ENCODE measurements at places on chromosomes 7 and 10.

GRCh38 chr10:66654861-66655260 is 271.0 kb upstream of the LRRTM3 start:
- no peak for DNase-seq

- no peak for DNase-seq
Measured at GRCh38 chr10:72080042-72080975, 8.0 kb downstream of the SPOCK2 start.

GRCh38 chr7:26688936-26689506 is 175.4 kb downstream of the SKAP2 start:
- DNase-seq: no peak

- DNase-seq: no peak
Measured at GRCh38 chr7:28293527-28293835, 112.9 kb upstream of the JAZF1 start.

- DNase-seq: no peak
Measured at GRCh38 chr10:126843299-126843934, 61.8 kb upstream of the DOCK1 start.

GRCh38 chr7:98085674-98086073 is 21.0 kb upstream of the LMTK2 start:
- DNase-seq: no peak

DNA sequence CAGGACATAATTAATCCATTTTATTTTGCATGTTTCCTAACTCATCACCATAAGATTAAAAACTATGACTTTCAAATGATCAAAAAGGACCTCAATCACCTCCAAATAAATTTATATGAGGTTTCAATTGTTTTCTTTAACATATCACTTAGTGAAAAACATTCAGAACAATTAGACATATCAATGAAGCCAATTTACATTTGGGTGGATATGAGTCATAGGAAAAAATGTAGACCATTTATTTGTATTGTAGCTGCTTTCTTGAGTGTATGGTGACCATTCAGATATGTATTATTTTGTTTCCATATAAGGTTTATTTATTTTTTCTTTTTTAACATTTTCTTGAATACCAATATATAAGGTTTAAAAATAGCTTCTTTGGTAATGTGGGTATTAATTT is 13.3 kb upstream of the EXOC6 start:
- DNase-seq: no peak

- DNase-seq: no peak
Measured at GRCh38 chr10:93746844-93747284, 10.9 kb upstream of the LGI1 start.

- DNase-seq: no peak
Measured at GRCh38 chr7:45567713-45568112, 6.5 kb upstream of the ADCY1 start.

GRCh38 chr7:117975476-117975875 is 102.2 kb upstream of the CTTNBP2 start:
- no peak for DNase-seq

- no peak for DNase-seq
Measured at GRCh38 chr7:5437348-5437892, 13.8 kb upstream of the TNRC18 start.

DNA sequence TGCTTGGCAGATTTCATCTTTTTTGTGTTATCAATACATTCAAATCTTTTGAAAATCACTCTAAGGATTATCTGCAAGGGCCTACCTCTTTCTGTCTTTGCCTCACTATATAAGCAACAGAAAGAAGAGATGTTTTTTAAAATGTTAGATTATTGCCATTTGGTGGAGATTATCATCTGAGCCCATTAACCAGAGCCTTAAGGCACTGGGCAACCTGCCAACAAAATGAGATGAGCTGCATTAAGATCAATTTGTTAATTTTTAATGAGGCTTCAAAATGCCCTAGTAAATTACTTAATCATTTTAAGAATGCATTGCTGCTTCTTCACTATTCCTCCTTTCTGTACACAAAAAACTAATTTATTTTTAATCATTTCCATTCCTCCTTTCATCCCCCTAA is 314.1 kb downstream of the SNX13 start:
- no peak for DNase-seq

- DNase-seq: no peak
Measured at GRCh38 chr10:44387853-44388251, 3.0 kb upstream of the CXCL12 start.

DNA sequence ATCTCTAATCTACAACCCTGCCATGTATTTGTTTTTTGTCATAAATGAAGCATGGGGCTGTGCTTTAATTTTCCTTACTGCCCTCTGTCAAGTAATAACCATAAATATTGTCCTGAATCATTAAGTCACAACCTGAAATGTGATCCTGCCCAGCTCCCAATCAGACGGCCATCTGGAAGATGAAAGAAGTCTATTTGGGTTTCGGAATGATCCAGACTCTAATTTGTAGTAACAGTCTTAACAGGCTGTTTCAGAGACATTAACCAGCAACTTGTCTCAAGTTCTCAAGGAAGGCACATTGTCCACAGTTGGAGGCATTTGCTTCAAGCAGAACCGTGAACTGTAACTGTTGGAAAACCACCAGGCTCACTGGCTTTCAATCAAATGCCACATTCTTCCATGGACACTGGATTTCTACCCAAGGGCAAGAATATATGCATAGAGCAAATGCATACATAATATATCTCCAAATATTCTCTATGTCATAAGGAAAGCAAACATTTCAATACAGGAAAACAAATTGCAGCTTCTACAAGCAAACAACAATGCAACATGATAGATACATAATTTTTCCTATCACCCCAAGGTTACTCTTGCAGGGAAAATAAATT is 405.2 kb upstream of the NPVF start:
- no peak for DNase-seq

GRCh38 chr10:60290558-60290957 is 99.1 kb downstream of the ANK3 start:
- no peak for DNase-seq

DNA sequence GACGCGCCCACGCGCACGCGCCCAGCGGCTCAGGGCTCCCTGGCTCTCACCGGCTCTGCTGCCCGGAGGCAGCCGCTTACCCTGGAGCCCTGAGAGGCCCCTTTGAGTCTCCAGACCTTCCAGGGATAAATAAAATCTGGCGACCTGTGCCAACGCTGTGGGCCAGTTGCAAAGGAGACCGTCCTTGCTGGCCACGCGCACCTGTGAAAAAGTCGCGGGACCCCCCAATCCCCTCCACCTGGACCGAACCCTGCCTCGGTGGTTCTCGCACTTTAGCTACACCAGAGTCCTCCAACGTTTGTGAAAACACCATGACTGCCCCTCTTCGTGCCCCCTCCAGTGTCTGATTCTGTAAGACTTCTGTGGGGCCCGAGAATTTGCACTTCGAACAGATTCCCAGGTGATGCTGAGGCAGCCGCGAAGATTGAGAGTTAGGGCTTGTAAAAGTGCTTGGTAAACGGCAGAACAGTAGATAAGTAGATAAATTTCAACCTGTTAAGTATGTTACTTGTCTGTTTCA is 102.4 kb upstream of the SVIL start:
- no peak for DNase-seq

GRCh38 chr10:119274519-119275045 is 67.2 kb downstream of the GRK5 start:
- no peak for DNase-seq

- DNase-seq: no peak
Measured at GRCh38 chr10:34097682-34098081, 717.4 kb downstream of the PARD3 start.

DNA sequence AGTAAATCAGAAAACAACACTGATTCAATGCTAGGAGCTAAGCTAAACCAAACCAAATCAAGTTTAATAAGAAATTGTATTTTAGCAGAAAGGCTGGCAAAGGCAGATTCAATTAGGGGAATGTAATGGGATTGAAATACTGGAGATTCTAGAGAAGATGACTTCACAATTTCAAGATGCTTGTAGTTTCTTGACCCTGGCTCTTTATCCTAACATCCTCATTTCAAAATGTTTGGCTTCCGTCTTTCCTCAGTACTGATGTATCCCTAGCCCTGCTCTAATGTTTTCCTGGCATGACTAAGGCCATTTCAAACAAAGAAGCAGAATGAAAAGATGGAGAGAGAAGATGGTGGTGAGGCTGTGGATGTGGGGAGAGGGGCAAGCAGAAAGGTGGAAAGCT is 2.7 kb upstream of the JCAD start:
- DNase-seq: no peak

DNA sequence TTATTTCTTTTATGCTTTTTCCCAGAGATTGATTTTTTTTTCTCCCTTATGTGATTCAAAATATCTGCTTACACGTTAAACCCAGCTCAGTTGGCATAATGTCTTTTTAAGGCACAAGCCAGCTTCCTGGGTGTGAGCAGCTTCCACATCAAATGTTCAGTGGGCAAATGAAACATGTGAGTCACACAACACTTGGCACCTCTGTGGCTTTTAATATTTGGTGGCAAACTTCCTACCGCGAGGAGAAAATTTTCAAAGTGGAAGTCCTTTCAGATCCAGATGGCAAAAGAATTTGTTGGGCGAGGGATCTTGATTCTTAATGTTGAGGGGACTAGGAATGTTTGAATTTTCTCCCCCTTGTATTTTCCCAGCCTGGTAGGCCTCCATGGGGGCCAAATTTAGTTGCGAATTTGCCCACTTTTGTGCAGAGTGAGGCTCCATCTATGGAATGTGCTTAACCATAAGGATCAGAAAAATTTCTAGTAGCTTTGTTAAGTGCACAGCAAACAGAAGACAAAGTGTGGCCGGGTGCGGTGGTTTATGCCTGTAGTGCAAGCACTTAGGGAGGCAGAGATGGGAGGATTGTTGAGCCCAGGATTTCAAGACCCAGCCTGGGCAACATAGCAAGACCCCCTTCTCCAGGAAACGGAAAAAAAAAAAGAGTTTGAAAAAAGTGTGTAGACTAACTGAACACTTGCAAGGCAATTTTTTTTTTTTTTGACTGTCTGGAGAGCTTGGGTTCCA is 31.0 kb downstream of the CUX1 start:
- DNase-seq: no peak

DNA sequence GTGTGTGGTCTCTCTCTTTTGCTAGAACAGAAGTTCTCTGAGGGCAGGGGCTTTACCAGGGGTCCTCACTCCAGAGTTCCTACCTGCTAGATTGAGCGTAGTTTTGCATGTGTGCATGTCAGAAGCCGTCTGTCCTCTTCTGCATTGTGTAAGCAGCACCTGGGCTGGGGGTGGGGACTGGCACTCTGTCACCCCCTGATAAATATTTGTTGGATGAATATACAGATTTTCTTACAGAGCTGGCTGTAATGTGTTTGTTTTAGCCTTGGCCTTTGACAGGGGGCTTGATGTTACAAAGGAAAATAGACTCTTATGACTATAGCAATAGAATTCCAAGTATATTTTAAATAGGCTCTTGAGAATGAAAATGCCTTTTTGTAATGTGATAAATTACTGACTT is 46.6 kb downstream of the WDR37 start:
- DNase-seq: no peak

- no peak for DNase-seq
Measured at GRCh38 chr10:43461950-43462349, 25.0 kb downstream of the ZNF487 start.
